ENCODE measurements at places on chromosomes 12 and 14. TPM values are rescaled to one million over a fixed set of nuclear protein-coding genes. Genes with fewer than 3 reads are reported as not detected.

DNA sequence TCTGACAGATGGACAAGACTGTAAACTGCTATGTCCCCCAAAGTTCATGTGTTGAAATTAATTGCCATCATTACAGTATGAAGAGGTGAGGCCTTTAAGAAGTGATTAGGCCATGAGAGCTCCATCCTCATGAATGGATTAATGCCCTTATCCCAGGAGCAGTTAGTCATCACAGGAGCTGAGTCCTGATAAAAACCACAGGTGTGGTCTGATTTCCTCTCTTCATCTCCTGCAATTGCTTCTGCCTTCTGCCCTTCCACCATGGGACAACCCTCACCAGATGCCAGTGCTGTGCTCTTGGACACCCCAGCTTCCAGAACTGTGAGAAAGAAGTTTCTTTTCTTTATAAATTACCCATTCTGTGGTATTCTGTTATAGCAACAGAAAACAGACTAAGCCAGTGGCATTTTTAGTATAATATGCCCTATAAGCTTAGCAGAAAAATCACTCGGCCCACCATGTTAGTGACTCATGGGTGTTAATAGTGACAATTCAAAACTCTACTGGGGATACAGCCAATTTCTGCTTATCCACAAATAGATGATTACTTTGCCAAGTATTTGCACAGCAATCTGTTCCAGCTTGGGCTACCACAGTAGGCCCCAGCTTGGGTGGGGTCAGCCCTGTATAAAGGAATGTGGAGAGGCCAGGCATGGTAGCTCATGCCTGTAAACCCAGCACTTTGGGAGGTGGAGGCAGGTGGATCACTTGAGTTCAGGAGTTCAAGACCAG lies 129.0 kb upstream of the BCL2L14 start:
- no peak overlapping the region for H3K4me3 ChIP-seq
- no peaks in the 10 kb centered on the region for H3K4me1 ChIP-seq
- H3K27me3 ChIP-seq, result no peaks in the 10 kb centered on the region
- DNase-seq, result no peak
- no peaks in the 10 kb centered on the region for H3K36me3 ChIP-seq

- no peak for DNase-seq
- H3K27ac ChIP-seq, result no peak overlapping the region
Observed at GRCh38 chr12:42450248-42450647, 124.3 kb downstream of the PPHLN1 start.

- no peaks in the 10 kb centered on the region for H3K27me3 ChIP-seq
- no peaks in the 10 kb centered on the region for H3K36me3 ChIP-seq
- H3K27ac ChIP-seq, result no peak overlapping the region
- DNase-seq, result no peak
- H3K4me1 ChIP-seq, result no peaks in the 10 kb centered on the region
- H3K4me3 ChIP-seq, result no peak overlapping the region
Observed at GRCh38 chr12:70784042-70784668, 136.4 kb downstream of the PTPRR start.

- H3K27me3 ChIP-seq, result no peaks in the 10 kb centered on the region
- H3K27ac ChIP-seq, result no peak overlapping the region
- H3K4me3 ChIP-seq, result no peak overlapping the region
- H3K4me1 ChIP-seq, result peaks cover 20% of the 10 kb centered on the region
- H3K36me3 ChIP-seq, result peaks cover 12% of the 10 kb centered on the region
Observed at GRCh38 chr12:48122065-48122834, 3.1 kb downstream of the PFKM start.

The MYF6 gene
- polyA plus RNA-seq, result not detected

The ZNF705A gene
- polyA plus RNA-seq, result not detected

The TAS2R13 gene
- not detected for polyA plus RNA-seq

The PLA2G1B gene
- not detected for polyA plus RNA-seq

The KCNH5 gene
- polyA plus RNA-seq, result not detected

All from sigmoid colon (tissue), 7 donors.